ENCODE measurements at places on chromosomes 7 and 10.

DNA sequence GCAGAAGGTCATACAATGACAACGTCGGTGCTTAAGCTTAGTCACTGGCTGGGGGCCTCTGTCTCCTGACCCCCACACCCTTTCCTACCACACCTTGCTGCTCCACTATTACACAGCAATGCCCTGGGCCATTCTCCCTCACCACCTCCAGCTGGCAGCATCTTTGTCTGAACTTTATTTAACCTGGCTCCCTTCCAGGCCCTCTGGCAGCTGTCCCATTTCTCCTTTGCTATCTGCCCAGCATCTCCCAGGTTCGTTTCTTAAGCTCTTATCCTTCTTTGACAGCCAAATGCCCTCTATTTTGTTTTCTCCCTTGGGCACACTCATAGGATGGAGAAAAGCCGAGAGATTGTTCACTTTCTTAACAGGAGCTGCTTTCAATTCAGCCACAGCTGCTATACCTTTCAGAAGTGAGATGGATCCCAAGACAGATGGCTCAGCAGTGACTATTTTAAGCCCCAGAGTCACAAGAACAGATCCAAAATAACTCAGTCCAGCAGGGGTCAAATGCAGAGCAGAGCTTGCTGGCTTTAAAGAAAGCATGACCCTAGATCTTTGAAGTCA, 1277.1 kb upstream of the AUTS2 start:
- no peak for DNase-seq

GRCh38 chr7:100598425-100598824, 3.7 kb upstream of the PCOLCE start:
- no peak for DNase-seq

- no peak for DNase-seq
These were observed 2.1 kb upstream of the GPRIN2 start for GRCh38 chr10:46558392-46559185.

DNA sequence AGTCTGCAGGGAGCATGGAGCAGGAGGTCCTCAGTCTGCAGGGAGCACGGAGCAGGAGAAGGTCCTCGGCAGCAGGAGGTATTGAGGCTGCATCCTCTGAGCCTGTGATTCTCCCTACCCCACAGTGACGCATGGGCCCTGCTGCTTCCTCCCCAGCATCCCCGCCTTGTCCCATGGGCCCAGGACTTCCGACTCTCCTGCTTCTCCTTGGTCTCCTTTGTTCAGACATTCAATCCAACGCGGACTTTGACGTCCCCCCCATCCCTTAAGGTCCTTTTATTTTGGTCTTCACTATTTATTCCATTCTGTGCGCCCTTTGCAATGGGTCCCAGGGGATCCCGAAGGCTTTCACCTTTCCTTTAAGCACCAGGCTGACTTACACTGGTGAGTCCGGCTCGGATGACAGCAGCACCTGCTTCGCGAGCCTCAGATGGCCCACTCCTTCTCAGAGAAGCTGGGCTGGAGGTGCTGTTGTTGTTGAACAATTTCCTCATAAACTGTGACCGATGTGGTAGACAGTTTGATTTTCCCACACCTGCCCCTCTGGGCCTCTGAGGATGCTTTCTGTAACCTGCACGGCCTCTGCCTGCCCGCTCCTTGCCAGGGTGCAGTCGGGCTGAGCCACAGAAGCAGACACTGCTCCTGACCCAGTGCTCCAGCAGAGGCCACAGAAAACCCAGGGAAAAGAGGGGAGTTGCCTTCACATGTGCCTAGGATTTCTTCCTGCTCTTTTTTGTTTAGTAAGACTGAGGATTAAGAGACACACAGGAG, 407.2 kb upstream of the SHH start:
- no peak for DNase-seq

GRCh38 chr10:50416181-50416824, 165.0 kb upstream of the ASAH2 start:
- no peak for DNase-seq

- no peak for DNase-seq
These were observed 4.6 kb upstream of the RBAK start for GRCh38 chr7:5041047-5041446.

DNA sequence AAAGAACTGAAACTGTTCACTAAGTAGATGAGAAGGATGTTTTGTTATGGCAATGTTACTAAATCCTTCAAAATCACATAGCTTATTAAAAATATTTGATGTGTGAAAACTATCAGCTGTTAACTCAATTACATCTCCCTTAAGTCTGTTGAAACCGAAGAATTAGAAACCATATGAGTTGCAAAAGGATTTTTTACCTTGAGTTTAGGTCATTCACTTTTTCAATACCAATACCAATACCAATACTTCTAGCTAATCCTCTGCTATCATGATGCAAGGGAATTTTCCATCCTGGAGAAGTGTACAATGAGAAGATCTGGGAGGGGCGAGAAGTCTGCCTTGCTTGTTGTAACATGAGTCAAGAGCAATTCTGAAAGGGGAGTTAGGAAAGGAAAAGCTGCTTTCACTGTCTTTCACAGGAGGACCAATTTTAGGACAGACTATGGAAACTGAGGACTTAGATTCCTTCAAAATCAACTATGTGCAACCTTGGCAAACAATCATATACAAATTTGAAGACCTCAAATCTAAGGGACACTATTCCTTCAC, 199.7 kb downstream of the IMMP2L start:
- DNase-seq, result no peak

- no peak for DNase-seq
These were observed 165.0 kb upstream of the GPR26 start for GRCh38 chr10:123501148-123501547.

- DNase-seq, result no peak
These were observed 3.1 kb downstream of the ABHD11 start for GRCh38 chr7:73735528-73735905.

DNA sequence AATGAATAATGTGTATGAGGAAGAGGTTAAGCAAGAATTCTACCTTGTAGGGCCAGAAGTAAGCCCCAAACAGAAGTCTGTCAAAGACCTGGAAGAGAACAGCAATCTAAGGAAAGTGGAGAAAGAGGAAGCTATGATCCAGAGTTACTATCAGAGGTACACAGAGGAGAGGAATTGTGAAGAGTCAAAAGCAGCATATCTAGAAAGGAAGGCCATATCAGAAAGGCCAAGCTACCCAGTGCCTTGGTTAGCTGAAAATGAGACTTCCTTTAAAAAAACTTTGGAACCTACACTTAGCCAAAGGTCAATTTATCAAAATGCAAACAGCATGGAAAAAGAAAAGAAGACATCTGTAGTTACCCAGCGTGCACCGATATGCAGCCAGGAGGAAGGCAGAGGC, 42.7 kb upstream of the GAD2 start:
- DNase-seq, result no peak

GRCh38 chr10:21624951-21625350, 90.9 kb downstream of the MLLT10 start:
- no peak for DNase-seq

DNA sequence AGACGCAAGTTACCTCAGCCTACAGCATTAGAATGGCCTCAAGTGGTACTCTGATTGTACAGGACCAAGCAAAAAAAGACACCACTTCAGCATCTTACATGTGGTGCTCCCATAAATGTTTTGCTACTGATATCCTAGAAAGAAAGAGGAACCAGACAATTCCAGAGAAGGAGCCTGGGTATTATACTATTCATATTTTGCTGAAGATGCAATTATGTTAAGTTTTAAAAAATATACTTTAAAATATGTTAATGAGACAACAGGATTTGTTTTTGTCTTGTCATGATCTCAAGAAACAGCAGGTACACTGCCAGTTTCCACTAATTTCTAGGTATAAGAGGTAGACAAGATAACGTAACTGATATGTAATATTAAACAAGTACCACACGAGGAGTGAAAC, 92.6 kb downstream of the JMJD1C start:
- DNase-seq, result no peak

DNA sequence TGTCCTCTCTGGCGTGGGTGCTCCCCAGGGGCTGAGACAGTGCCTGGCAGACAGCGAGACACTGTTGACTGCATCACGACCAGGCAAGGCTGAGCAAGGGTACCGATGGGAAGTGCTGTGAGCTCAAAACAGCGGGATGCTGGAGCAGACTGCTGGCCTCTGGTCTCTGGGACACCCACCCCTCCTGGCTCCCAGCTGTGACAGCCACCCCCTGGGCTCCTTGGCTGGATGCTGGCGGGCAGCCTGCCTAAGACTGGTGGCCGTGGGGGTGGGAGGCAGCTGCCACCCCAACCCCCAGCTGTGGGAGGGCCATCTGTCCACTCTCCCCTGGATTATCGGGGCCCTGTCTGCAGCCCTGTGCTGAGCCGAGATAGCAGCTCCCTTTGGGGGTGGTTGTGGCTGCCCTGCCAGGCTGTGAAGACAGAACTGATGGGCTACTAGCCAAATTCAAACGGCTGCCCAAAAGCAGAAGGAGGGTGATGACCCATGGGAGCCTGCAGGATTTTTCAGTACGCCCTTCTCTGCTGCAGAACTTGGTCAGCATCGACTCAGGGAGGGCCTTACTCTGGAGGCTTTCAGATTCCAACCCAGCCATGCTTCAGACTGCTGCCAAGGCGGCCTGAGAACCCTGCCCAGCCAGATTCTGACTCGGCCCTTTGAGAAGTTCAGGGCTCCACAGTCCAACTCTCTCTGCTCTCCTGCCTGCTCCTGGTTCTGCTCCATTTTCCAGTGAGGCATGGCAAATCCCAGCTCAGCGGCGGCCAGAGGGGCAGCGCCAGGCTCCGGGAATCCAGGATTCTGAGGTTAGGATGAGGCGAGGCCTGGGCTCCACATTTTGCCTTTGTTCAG, 125.3 kb downstream of the NEURL1 start:
- no peak for DNase-seq

- DNase-seq, result no peak
These were observed 777.4 kb downstream of the SORCS1 start for GRCh38 chr10:106387063-106387462.

DNA sequence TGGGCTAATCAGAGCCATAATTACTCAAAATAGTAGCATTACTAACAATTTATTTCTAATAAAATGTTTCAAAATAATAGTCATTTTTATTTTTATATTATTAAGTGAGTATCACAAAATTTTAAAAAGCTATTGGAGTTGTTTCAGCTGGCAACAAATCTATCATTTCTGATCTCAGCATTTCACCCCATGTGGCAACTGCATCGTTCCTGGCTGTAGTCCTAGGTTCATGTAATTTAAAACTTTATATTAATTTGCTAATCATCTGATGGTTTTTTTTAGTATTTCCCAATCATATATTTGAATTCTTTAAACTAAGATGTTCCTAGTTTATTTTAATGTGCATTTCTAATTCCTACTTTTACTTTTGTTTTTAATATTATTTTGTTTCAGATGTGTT, 293.0 kb upstream of the AKR1E2 start:
- DNase-seq, result no peak

DNA sequence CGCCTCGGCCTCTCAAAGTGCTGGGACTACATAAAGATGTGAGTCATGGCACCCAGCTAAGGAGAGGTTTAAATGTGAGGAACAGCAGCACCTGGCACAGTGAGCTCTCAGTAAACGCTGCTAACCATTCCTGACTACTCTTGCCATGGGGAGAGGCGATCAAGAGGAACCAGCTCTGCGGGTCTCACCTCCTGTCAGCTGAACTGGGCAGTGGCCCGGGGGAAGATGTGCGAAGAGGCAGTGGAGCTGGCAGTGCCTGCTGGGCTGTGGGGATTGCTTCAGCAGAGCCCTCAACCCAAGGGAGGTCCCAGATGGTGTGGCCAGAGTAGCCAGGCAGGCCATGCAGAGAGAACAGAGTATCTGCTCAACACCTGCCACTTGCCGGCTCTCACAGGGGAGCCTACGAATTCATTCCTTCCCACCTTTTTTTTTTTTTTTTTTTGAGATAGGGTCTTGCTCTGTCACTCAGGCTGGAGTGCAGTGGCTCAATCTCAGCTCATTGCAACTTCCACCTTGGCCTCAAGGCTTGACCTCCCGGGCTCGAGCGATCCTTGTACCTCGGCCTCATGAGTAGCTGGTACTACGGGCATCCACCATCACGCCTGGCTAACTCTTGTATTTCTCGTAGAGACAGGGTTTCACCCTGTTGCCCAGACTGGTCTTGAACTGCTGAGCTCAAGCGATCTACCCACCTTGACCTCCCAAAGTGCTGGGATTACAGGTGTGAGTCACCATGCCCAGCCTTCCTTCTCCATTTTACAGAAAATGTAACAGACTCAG, 6.8 kb downstream of the POLM start:
- DNase-seq, result no peak

DNA sequence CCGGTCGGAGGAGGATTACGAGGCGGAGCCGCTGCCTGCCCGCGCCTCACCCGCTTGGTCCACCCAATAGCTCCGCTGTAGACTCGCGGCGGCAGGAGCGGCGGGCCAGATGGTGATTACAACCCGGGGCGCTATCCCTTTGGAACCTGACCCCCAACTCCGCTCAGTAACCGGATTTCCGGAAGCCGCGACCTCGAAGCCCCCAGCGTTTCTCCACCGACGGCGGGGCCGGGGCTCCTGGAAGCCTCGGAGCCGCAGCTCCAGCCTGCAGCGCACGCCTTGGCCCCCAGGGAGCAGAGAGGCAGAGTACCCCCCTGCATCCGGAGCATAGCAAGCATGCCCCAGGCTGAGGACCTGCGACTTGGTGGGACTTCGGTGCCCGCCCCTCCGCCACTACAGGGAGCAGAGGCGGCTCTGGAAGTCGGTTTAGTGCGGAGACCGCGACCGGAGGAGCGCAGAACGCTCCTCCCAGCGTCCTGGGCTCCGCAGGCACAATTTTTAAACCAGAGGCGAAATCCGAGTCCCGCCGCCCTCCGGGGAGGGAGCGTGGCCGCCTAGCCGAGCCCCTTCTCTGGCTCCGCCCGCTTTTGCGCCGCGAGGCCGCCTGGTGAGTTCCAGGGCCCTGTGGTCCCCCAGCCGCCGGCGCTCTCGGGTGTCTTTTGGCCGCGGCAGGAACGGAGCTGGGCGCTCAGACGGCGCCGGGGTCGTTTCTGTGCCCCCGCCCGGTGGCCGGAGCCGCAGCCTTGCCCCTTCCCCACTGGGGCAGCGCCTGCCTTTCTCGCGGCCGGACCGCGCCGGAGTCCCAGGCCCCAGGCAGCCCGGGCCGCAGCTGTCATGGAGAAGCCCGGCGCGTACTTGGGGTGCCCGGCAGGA, 28.2 kb upstream of the BMS1 start:
- no peak for DNase-seq

GRCh38 chr7:30893357-30893756, 18.3 kb upstream of the AQP1 start:
- no peak for DNase-seq

DNA sequence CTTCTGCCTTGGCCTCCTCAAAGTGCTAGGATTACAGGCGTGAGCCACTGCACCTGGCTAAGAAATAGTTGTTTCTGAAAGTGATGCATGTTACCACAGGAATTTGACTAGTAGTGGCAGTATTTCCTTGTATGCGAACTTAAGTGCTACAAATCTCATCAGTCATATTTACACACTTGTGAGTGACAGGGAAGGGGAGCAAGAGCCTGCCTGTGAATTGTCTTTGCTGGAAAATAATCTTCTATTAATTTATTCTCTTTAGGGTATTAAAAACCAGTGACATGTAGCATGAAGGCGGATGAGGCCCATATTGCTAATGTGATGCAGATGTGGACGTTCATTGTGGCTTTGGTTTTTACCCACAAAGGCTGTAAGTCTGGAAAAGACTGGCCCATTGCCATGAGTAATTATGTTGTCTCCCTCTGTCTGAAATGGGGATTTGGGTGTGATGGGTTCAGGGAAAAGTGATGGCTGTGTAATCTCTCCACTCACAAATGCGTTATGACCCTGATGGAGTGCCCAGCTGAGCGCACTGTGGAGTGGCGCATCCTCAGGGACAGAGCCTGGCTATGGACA, 97.6 kb downstream of the CCNY start:
- no peak for DNase-seq
